ENCODE measurements at places on chromosomes 7 and 10.

DNA sequence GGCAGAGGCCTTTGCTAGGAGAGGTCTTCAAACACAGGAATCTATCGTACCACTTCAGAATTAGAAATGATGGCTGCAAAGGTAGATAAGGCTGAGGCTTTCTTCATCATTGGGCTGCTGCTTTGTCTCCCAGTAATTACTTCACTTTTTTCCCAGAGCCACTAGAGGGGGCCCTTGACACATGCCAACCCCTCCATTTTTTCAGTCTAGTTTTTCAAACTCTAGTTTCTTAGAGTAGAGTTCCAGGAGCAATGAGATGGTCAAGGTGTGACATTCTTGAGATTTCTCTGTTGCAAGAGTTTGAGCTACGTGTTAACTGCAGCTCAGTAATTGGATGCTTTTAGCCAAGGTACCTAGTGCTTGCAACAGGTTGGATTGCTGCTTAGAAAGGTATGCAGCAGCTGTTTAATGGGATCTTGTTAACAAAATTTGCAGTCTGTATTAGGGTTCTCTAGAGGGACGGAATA is 33.8 kb upstream of the RBM20 start:
- peak; percentile 28 for DNase-seq

- no peak for DNase-seq
Observed at GRCh38 chr7:139726485-139726869, 51.3 kb downstream of the HIPK2 start.

- no peak for DNase-seq
Observed at GRCh38 chr10:114131094-114131493, 42.9 kb downstream of the CCDC186 start.

DNA sequence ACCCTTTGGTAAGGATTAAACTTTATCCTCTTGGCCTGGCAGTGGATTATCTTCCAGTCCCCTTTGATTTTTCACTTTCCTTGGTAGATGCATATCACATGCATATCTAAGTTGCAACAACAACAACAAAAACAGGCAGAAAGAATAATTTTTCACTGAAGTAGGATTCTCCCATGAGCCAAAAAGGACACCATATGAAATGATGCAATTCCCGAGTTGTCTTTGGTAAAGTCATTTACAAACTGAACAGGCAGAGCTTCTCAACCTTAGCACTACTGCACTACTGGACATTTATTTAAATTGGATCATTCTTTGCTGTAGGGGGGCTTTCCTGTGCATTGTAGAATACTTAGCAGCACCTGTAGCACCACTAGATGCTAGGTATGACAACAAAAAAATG is 195.0 kb downstream of the RELN start:
- no peak for DNase-seq

DNA sequence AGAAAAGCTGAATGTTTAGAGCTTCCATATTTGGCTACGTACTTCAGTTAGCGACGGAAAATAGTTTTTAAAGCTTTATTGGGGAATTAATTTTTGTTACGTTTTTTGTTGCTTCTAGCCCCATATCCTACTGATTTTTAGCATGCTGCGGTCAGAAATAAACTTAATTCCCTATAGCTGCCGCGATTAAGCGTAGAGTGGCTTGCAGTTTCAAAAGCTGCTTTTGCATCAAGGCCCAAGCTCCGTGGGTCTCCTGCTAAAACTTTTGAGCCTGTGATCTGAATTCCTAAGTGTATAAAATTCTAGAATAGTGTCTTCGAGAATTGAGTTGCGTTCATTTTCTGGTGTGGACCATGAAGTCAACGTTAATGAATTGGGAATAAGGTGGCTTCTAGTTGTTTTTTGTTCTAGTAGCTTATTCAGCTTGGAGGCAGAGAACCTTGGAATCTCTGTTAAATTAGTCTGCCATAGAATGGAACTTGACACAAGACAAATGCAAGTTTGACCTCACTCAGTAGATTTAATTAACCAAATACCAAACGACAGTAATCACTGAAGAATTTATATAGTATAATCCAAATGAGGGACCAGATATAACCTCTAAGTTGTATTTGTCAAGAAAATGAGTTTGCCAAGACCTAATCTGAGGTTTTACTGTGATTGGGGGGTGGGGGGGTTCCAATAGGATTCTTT is 977 bp downstream of the CALU start:
- no peak for DNase-seq

DNA sequence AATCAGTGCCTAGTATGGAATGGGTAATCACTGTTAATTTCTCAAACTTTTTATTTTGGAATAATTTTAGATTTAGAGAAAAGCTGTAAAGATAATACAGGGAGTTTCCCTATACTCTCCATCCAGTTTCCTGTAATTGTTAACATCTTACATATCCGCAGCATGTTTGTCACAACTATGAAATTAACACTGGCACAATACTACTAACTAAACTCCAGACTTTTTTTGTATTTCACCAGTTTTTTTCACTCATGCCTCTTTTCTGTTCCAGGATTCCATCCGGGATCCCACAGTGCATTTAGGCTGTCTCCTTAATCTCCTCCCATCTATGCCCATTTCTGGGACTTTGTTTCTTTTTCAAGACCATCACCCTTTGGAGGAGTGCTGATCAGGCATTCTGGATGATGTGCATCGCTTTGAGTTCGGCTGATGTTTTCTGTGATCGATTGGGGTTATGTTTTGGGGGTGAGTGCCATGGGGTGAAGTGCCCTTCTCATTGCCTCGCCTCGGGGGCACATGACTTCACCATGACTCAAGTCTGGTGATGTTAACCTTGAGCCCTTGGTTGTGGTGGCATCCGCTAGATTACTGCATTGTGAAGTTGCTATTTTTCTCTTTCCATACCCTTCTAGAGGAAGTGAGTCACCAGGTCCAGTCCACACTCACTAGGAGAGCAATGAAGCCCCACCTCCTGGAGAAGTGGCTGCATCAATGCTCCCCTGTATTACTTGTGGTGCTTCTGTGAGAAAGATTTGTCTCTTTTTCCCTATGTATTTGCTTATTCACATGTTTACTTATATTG is 43.9 kb upstream of the GRB10 start:
- DNase-seq, result no peak

DNA sequence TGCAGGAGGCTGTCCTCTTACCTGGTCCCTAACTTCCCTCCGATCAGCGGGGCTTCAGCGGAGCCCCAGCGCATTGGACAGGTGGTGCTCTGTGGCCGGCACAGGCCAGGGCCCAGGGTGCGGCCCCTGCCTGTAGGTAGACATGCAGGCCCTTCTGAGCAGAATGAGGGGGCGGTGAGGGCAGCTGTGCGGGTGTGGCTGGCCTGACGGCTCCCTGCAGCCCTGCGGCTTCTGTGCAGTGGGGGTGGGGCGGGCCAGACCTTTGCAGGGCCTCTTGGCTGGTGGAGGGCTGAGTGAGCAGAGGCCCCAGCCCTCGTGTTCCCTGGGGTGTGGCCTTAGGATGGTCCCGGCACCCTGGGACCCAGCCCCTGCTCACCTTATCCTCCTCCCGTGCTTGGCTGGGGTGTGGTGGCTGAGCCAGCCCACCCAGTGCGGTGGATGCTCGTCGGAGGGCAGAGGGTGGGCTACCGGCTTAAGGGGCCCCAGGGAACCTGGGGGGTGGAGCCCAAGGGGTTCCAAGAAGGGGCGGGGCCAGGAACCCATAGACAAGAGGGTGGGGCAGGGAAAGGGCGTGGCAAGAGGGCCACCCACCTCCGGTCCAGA is 175.2 kb upstream of the TNRC18 start:
- DNase-seq, result no peak

- DNase-seq, result no peak
Observed at GRCh38 chr7:139808427-139808826, 20.6 kb upstream of the TBXAS1 start.

DNA sequence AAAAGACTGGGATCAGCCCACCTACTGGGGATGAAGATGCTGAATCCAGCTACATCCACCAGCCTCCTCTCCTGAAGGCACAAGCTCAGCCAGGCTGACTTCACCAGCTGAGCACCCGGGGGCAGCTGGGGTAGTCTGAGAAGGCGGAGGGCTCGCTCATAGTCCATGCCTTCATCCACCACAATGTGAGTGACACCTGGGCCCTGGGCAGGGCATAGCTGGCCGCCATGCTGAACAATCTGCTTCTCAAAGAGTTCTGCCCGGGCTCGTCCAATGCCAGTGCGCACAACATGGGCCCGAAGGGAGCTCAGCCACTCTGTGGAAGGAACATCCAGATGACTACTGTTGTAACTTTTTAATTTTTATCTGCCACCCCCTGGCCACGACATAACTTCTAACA is 2.2 kb downstream of the POLL start:
- DNase-seq, result no peak

DNA sequence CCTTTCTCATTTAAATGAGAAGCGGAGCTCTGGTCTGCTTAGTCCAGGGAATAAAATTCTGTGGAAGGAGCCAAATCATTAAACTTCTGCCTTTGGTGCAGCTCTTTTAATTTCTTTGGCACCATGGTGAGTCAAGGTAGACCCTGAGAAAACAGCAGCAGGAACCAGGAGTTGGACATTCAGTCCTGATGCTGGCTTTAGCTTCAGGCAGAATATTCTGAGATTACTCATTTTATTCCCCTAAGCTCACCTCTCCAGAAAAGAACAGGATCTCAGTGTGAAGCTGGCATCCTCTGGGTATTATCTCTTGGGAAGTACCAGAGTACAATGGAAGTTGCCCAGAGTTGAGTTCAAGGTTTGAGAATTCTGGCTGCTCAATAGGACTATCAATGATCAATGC is 211.6 kb upstream of the NRP1 start:
- DNase-seq, result no peak
